ENCODE measurements at places on chromosomes 12 and 14.

- DNase-seq: no peak
These were observed 10.6 kb downstream of the EML1 start for GRCh38 chr14:99803803-99804202.

DNA sequence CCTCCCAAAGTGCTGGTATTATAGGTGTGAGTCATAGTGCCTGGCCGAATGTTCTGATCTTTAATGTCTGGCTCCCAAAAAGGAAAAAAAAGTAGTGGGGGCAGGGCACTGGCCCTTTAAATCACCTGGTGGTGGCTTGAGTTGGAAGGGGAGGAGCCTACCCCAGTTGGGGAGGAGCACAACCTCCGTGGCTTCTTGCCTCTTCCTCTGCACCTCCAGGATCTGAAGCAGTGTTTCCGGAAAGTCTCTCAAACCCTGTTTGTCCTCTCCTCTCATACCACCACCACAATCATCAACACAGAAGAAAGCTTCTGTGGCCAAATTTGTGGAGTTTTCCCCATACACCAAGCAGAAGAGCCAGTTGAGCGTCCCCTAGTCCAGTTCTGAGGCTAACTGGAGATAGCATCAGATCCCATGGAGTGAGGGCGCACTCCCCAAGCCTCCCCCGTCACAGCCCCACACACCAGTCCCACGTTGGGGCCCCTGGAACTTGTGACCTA, 24.3 kb upstream of the RCOR1 start:
- no peak for DNase-seq

DNA sequence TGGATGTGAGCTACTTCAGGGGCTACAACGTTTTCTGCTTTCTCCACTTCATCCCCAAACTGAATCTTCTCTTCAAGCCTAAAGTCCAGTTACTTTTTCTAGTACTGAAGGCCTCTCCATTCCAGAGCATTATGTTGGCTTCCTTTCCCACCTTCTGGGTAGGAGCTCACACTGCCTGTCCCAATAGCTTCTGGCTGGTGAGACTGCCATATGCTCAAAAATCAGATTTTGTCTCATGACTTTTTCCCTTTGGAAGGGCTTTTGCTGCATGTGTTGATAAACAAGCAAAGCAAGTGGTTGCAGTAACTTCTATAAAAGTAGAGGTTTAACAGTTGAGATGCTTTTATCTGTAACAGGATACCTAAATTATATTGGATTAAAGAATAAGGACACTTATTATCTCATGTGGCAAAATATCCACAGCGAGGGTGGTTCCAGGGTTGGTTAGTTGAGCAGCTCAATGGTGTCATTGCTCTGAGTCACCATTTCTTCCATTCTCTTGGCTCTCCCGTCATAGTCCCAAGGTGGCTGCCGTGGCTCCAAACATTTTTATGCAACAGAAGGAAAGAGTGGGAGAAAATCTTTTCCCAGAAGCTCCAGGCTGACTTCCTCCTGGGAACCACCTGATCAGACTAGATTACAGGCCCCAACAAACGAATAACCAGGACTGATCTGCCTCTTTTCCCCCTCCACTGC, 15.1 kb upstream of the PPFIBP1 start:
- DNase-seq: no peak

DNA sequence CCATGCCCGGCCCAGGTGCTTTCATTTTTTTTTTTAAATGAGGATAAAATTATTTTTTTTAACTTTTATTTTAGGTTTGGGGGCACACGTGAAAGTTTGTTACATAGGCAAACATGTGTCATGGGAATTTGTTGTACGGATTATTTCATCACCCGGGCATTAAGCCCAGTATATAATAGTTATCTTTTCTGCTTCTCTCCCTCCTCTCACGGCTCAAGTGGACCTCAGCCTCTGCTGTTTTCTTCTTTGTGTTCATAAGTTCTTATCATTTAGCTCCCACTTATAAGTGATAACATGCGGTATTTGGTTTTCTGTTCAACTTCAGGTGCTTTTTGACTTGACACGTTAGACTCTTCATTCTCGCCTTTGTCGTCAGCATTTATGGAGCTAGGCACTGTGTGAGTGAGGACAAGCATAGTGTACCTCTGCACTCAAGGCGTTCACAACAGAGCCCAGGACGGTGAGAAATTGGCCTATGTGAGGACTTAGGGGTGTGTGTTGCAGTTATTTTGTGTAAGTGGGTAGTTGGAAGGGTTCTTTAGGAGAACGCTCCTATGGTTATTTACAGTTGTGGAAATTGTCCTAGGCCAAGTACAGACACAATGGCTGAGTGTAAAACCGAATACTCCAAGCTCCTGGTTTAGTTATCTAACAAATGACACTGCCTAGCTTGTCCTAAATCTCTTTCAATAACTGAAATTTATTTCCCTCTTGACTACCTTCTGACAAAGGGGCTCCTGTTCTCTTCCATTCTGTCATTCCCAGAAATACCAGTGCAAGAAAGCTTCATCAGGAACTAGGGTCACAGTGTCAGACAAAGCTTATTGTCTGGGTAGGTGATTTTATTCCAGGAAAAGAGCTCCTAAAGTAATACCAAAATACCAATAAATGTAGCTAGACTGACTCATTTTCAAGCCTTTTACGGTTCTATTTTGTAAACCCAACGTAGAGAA, 200.5 kb upstream of the PRICKLE1 start:
- DNase-seq: no peak

DNA sequence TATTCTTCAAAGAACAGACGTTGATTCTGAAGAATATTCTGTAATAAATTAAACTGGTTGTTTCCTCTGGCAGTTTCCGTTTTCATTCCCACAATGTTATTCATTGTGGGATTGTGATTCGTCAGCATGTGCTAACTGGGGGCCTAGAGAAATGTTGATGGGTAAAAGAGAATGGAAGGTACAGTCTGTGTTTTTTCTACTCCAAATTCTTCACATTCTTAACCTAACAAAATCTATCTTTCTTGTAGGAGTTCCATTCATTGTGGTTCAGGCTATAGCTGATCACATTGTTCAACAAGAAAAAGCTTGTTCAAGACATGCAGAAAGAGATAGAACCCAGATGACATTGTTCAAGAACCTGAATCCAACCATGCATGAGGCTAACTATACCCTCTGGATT, 5.9 kb downstream of the CD163 start:
- no peak for DNase-seq

Data from inflammatory macrophage treated with lipopolysaccharide for 1 hour (primary cell).